NCI-H510A treated with DMSO at 0.1 percent for 48 hours (cell line): ENCODE measurements at places on chromosomes 2 and 18.

DNA sequence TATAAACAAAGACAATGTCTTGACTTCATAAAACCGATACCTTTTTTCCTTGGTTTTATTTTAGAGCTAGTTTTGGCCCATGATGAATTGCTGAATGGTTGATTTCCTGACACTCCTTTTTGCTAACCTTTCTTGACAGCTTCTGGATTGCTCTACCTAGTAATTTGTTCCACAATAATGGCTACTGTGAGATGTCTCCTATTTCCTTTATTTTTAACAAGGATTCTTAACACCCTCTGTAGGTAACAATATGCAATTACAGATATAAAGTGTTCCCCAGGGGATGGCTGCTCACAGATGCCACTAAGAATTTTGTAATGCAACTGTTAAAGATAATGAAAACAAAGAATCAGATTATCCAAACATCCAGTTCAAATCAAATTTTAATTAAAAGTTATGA is 100.8 kb upstream of the ATP5MC3 start:
- DNase-seq = peak; percentile 92

DNA sequence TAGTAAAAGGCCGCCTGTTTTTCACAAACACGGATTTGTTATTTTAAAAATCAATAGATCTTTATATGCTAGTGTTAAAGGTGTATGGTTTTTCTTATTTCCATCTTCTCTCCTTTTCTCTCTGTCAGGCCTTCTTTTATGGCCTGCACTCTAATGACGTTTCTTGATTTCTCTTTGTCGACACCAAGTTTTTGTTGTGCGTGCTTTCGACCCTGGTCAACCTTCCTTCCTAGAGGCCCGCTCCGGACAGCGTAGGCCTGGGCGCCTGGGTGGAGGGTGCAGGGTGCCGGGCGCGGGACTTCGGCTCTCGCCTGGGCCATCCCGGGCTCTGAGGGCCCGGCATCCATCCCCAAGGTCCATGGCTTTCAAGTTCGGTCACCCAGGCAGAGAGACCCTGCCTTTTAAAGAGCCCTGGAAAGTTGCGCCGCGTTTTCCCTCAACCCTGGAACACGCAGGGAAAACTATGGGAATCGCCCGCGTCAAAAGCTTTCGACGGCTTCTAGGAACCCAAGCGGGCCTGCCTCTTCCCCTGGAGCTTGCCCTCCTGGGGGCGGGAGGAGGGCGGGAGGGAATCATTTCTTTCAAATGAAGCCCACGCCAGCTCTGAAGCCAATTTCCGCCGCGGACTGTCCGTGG is 4.1 kb upstream of the SATB2 start:
- no peak for DNase-seq

GRCh38 chr2:29270701-29271121 is 155.5 kb downstream of the CLIP4 start:
- no peak for DNase-seq

- no peak for DNase-seq
Observed at GRCh38 chr2:19494241-19494640, 135.8 kb upstream of the OSR1 start.

DNA sequence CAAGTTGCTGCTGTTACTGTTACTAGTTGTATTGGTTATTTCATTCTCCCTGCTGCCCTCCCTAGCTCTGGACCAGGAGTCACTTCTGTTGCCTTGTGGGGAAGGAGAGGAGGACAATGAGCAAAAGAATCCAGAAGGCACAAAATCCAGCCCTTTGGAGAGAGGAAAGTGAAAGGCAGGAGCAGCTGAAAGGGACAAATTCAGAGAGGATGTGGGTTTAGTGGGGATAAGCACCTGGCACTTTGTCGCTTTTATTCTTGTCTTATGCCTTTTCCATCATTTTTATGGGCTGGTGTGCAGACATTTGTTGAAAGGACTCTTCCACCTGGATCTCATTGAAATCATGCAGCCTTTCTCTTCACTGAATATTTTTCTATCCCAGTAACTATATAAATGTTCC is 24.3 kb upstream of the LTBP1 start:
- no peak for DNase-seq

DNA sequence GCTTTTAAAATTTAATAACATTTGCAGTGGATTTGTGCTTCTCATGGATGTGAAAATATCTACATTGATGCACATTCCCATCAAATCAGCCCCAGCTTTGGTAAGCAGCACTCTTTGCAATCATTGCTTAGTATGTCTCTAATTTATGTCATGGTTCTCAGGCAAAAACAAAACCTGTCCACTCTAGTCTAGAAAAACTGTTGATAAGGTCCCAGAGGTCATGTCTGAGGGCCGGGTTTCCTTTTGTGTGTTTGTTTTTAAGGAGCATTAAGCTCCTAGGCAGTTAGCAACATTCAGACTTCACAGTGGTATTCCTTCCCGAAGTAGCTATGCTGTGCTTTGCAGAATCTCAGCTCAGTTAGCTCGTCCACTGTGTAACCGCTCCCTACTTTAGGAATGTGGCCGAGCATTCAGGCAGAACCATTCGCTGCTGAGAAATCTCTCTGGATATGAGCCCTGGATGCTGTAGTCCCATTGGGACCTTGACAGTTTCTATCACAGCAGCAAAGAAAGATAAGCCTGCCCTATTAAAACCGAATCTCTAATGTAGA is 4.0 kb downstream of the DIPK1C start:
- no peak for DNase-seq

GRCh38 chr2:113877711-113878598 is 11.9 kb upstream of the ACTR3 start:
- no peak for DNase-seq

DNA sequence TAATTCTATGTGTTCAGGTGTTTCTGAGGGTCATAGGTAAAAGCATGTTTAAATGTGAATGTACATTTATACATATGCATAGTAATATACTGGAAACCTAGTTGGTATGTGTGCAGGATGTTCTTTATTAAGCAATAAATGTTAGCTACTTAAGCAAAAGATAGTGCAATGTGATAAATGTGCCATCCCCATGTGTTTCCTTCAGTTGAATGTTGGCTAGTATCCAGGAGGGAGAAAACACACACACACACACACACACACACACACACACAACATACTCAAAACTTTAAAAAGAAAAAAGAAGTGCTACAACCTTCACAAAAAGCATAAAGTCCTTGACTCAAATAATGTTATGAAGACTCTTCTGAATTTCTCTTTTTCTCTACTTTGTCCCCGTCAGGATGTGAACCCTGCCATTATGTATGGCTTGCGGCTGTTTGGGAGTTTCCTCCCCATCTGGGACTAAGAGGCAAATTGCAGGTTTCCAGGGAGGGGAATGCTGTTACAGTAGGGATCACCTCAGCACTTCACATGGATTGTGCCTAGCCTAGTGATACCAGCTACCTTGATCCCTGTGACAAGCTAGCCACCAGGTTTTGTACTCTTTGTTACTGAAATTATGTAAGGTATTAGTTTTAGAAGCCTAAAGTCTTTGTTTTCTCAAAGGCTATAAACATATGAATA is 82.6 kb downstream of the IKZF2 start:
- DNase-seq = no peak

- DNase-seq = no peak
Observed at GRCh38 chr2:6808426-6808825, 57.3 kb downstream of the CMPK2 start.

DNA sequence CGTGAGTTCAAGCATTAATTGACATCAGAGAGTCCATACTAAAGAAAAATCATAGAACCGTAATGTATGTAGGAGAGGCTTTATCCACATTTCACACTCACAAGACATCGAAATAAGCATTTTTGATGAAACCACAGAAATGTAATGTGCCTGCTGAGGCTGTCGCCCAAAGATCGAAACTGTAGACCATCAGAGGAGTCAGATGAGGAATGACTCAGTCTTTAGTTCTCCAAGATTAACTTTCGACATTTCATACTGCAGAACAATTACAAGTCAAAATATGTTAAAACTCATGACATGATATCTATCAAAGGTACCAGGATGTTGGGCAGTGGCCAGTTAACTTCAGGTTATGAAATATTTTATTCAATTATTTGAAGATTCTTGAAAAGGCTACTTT is 79.6 kb downstream of the RAB31 start:
- no peak for DNase-seq

DNA sequence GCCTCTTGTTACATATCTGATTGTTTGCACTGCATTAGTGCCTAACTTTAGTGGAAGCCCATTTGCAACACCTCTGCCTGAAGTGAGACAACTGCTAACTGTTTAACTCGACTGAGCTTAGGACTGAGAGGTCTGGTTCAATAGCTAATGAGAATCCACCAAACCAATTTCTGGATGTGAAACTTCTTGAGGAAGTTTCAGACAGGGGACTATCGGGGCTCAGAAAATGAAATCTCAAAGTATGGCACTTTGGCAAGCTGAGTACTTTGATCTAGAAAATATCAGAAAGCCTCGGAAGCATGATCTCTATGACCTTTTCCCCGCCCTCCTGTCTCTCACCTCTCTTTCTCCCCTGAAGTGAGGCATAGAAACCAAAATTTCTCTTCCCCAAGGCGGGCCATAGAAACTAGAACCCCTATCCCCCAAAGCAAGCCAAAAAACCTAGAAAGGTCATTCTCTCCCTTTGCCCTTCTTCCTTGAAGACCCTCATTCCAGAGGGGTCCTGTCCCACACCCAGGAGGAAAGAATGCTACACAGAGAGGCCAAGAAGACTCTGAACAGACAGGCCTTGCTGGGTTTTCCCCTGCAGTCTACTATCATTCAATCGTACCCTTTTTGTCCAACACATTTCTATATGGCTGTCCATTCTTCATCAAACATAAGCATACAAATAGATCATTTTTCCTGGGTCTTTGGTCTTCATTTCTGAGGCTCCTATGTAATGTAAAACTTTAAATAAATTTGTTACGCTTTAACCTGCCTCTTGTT is 69.6 kb upstream of the CREB1 start:
- no peak for DNase-seq

DNA sequence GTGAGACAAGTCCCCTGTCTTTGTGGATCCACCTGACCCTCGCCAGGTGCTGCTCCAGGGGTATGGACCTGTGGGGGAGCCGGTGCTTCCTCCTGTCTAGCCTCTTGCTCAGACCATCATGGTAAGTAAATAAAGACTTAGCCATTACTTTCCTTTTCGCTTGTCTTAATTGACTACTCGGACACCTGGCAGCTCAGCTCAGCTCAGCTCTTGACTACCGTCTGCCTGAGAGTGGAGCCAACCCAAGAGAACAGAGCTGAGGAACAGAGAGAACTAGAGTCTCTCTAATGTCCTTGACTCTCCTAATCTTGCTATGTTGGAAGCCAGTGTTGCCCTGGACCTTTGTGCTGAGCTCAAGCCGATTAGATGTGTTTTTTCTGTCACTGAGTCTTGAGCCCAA is 170.3 kb upstream of the CXCR4 start:
- no peak for DNase-seq

- DNase-seq = peak; percentile 94
Observed at GRCh38 chr2:174334781-174335251, at the start of gene SP9. Gene SP9, plus strand, starts transcription at chr2:174334954. Its CDS starts 139 bp downstream, at chr2:174335093.

GRCh38 chr2:79882548-79882947 is 369.7 kb downstream of the CTNNA2 start:
- no peak for DNase-seq

- peak; percentile 67 for DNase-seq
Observed at GRCh38 chr2:111122631-111123421, 2.1 kb downstream of the BCL2L11 start.
